Stimulated activated CD4-positive, alpha-beta T cell treated with anti-CD3 and anti-CD28 coated beads, Interleukin-2, amount 100 ng/mL, for 24 hours (primary cell): ENCODE measurements at places on chromosomes 5 and 9.
A peak's percentile ranks its signal among the peaks of the same experiment; 100 is the strongest.

GRCh38 chr9:37511016-37512010 lies 25.6 kb downstream of the POLR1E start:
- no peak for DNase-seq

DNA sequence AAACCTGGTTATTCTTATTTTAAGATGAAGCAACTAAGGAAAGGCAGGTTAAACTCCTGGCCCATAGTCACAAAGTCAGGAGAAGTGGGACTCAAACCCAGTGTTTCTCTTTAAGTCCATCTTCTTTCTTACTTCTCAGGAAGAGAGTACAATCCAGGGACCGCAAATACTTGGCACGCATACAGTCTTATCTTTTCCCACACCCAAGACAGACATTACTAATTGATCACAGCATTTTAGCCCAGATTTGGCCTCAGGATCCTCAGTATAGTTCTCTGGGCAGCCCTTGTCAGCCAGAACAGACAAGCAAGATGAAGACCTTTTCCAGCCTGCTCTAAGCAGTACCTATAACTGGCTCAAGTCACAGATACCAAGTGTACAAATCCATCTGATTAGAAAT lies 125.5 kb upstream of the RAI14 start:
- DNase-seq: no peak

GRCh38 chr5:178595750-178596149 lies 5.6 kb upstream of the COL23A1 start:
- DNase-seq: no peak

GRCh38 chr5:147084702-147085101 lies 150.1 kb upstream of the STK32A start:
- DNase-seq: no peak

- DNase-seq: no peak
These were observed 56.0 kb upstream of the MSX2 start for GRCh38 chr5:174668349-174668748.

GRCh38 chr5:147051193-147051592 lies 172.6 kb upstream of the PPP2R2B start:
- DNase-seq: no peak

GRCh38 chr5:96262105-96262504 lies 170.9 kb downstream of the PCSK1 start:
- no peak for DNase-seq

GRCh38 chr9:137070906-137071275 lies 534 bp upstream of the SAPCD2 start:
- no peak for DNase-seq

DNA sequence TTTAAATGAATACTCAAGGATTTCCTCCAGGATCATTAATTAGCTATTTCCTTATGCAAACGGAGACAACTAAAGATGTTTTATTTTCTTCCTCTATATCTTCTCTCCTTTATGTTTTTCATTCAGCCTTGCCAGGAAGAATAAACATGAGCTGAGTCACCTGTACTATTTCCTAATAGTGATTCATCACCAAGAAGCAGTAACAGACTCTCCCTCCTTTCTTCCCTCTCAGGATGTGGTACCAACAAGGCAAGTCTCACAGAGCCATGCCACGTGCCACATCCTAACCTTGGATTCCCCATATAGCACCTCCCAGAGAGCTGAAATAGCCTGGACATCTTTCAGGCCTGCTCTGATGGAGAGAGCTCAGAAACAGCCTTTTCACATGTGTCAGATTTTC lies 758.6 kb upstream of the DMAC1 start:
- no peak for DNase-seq

DNA sequence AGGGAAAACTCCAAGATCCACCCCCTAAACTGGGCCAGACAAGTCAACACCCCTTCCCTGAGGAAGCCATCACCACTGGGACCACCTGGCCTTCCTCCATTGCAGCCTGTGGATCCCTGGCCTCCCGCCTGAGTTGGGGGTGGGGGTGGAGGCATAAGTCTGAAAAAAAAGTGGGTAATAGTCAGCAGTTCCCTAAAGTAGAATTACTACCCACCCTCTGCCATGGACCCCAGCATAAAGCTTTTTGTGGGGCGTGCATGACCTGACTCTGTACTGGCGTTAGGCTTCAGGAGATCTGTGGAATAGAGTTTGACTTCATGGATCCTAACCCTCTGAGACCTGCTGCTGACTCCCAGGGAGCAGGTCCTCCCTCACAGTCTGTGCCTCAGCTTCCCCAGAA lies 2.0 kb upstream of the CXXC5 start:
- DNase-seq: no peak

- DNase-seq: no peak
These were observed 14.5 kb downstream of the CDKN2AIPNL start for GRCh38 chr5:134397196-134397595.

- DNase-seq: no peak
These were observed 60.7 kb upstream of the SYNPO start for GRCh38 chr5:150579462-150580400.

DNA sequence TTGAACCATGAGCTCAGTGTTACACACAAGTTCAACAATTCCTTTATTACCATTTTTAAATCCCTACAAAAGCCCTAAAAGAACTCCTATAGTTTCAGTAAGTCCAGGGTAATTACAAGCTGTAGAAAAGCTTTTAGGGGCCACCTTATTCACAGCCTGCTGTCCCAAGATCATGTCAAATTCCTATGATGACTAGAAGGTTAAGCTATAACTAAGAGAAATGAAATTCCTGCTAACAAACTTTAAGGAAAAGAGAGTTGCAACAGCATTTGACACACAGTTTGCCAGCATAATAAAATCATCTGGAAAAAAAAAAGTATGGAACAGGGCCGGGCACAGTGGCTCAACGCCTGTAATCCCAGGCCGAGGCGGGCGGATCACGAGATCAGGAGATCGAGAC lies 31.5 kb downstream of the TMEM245 start:
- DNase-seq: no peak

GRCh38 chr5:116650964-116651363 lies 76.3 kb upstream of the SEMA6A start:
- no peak for DNase-seq

- DNase-seq: no peak
These were observed 106.4 kb upstream of the SMC5 start for GRCh38 chr9:70152350-70152749.

- no peak for DNase-seq
These were observed 13.5 kb upstream of the TSSK1B start for GRCh38 chr5:113448252-113448651.

GRCh38 chr5:132049093-132049492 lies 11.4 kb upstream of the IL3 start:
- DNase-seq: no peak

DNA sequence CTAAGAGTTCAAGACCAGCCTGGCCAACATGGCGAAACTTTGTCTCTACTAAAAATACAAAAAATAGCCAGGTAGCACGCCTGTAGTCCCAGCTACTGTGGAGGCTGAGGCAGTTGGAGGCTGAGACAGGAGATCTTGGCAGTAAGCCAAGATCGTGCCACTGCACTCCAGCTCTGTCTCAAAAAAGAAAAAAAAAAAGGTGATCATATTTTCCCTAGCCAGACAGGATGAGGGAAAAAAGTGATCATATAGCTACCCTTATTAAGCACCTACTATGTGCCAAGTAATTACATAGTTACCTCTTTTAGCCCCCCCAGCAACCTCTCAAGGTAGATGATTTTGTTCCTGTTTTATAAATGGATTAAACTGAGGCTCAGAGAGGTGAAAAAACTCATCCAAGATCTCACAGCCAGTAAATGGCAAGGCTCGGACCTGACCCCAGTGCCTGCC lies 18.1 kb upstream of the RPL26L1 start:
- DNase-seq: no peak

DNA sequence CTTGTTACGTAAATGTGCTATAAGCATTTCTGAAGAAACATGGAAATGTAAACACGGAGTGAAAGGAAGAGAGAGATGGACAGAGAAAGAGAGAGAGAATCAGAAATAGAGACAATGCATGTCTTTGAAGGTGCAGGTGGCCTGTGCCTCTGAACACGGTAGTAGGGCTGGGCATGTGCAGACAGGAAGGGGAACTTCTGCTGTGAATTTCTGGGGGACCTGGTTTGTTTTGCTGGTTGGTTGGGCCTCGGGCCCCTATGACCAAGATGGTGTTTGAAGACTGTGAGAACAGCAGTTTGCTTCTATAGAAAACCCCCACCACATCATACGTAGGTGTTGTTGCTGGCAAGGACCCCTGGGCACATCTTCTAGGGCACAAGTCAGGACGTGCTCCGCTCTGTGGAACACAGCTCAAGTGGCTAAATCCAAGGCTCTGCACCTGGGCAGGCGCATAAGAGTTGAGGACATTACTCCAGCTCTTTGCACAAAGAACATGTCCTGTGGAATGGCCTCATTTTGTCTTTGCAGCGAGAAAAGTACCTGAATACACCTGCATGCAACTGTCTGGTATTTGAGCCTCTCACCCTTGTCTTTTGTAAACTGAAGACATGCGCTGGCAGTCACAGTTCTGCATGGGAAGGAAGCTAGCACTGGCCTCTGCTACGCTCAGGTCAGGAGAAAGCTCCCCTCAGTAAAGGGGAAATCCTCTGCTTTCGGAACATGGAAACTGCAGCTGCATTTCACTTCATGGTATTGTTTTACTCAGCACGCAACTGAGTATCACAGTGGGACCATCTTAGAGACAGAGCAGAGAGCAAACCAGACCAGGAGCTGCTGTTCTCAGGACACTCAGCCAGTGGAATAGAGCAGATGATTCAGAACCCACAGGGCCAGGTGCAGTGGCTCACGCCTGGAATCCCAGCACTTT lies 2.7 kb downstream of the OR2V2 start:
- DNase-seq: no peak

- no peak for DNase-seq
These were observed 385.1 kb upstream of the RPS23 start for GRCh38 chr5:82663225-82663624.

DNA sequence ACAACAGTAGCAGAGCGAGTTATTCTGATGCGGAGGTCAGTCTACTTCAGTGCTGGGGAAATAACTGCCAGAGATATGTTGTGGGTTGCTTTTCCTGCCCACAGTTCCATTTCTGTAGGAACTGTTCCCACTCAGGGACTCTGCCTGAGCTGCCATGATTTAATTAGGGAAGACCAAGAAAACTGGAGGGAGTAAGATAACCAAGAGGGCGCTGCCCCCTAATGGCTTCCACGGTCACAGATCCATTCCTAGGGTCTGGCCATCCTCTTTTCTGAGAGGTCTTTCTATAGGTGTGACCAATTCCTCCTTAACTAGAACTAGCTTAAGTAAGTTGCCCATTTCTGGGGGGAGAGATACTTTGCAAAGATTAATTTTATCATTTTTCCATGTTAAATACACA lies 125.9 kb downstream of the APBA1 start:
- DNase-seq: no peak

- no peak for DNase-seq
These were observed 45.3 kb upstream of the PDZD2 start for GRCh38 chr5:31593665-31594064.

- no peak for DNase-seq
These were observed 512.9 kb downstream of the EFNA5 start for GRCh38 chr5:107157809-107158208.

- DNase-seq: no peak
These were observed 8.5 kb downstream of the ANKS6 start for GRCh38 chr9:98787766-98788335.

- no peak for DNase-seq
These were observed 112.8 kb downstream of the CMYA5 start for GRCh38 chr5:79802406-79802805.

- DNase-seq: no peak
These were observed 2.7 kb upstream of the GBGT1 start for GRCh38 chr9:133166392-133166791.

GRCh38 chr9:7360513-7360912 lies 439.1 kb downstream of the DMAC1 start:
- no peak for DNase-seq

- peak; percentile 25 for DNase-seq
These were observed 3.1 kb upstream of the RGMB start for GRCh38 chr5:98770209-98770910.

DNA sequence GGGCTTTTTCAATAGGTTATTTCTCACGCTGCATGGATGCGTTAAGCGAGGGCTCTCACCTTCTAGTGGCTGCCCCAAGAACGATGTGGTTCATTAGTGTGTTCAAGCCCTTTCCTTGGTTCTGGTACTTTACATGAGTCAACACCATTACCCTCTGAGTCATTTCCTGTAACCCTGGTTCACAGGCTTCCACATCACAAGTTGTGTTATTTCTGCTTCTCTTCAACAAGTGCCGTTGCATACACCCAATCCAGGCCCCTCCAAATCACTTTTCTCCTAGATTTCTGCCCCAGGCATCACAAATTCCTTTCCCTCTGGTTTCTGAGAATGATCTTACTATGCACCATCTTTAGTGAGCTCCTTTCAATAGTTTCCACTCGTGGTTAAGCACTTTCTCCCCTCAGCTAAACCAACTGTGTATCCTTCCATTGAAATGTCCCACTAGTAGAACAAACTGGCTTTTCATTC lies 69.5 kb upstream of the RAD23B start:
- DNase-seq: no peak

- no peak for DNase-seq
These were observed 173.7 kb downstream of the RMI1 start for GRCh38 chr9:84154320-84154719.

DNA sequence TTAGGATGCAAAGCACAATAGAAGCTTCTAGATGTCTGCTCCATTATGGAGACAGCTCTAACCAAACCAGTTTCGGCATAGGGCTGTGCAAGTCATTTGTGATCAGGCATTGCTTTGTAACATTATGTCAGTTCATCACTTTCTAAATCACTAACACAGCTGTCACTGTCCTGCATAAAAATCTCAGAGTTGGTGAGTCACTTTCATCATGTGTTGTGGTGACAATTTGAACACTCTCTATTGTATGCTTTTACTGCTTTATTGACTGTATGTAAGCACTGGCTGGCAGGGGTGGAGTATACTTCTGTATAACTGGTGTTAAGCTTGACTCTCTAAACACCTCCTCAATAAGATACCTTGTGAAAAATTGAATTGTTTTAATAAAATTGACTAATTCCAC lies 77.9 kb downstream of the SLCO4C1 start:
- no peak for DNase-seq

- DNase-seq: no peak
These were observed 23.7 kb downstream of the NIPBL start for GRCh38 chr5:36900283-36900682.

- DNase-seq: no peak
These were observed 78.5 kb downstream of the LMX1B start for GRCh38 chr9:126692041-126692758.

- DNase-seq: no peak
These were observed 50.5 kb upstream of the FCN2 start for GRCh38 chr9:134830126-134830525.

- DNase-seq: no peak
These were observed 53.6 kb upstream of the PHF2 start for GRCh38 chr9:93522736-93523135.

GRCh38 chr5:35073160-35073559 lies 25.4 kb upstream of the AGXT2 start:
- no peak for DNase-seq

- DNase-seq: no peak
These were observed 78.5 kb upstream of the TGFBR1 start for GRCh38 chr9:99026271-99026955.

DNA sequence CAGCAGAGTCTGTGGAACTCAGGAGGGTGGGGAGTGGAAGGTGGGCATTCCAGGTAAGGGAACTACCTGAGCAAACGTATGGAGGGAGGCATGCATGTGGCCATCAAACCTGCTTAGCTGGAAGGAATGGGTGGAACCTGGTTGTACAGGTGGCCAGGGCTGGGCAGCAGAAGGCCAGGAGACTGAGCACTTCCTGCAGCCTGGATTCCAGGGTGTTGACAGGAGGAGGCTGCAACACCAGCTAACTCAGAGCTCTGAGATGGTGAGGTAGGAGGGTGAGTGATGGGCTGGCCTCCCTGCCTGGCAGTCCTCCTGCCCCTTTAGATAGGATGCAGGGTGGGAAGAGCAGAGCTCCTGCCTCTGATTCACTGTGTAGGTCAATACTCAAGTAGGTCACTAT lies 92.5 kb upstream of the CPEB4 start:
- DNase-seq: no peak
